ENCODE measurements at places on chromosomes 3 and 15. TPM values are rescaled to one million over a fixed set of nuclear protein-coding genes. Genes with fewer than 3 reads are reported as not detected.

DNA sequence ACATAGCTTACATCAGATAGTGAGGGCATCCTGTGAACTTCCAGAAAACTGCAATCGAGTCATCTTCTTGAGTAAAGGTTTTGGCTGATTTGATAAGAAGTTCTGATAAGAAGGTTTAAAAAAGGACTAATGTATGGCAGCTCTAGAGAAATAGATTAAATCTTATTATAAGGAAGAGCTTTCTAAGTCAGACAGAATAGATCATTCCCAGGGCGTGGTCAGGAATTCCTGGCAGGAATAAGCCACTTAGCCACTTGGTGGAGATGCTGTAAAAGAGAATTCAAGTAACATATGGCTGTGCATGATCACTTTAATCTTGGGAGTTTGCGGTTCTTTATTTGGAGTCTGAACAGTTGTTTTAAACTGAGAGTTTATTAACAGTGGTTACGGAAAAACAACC, 17.4 kb downstream of the PGBD4 start:
- H3K4me3 ChIP-seq, result no peak overlapping the region
- no peak for DNase-seq
- no peaks in the 10 kb centered on the region for H3K27me3 ChIP-seq
- H3K36me3 ChIP-seq, result no peaks in the 10 kb centered on the region
- H3K27ac ChIP-seq, result no peak overlapping the region
- H3K4me1 ChIP-seq, result no peaks in the 10 kb centered on the region

GRCh38 chr3:23099677-23100076, 103.5 kb upstream of the UBE2E2 start:
- DNase-seq, result no peak
- no peak overlapping the region for H3K27ac ChIP-seq
- no peaks in the 10 kb centered on the region for H3K4me1 ChIP-seq
- no peak overlapping the region for H3K4me3 ChIP-seq
- no peaks in the 10 kb centered on the region for H3K36me3 ChIP-seq
- H3K27me3 ChIP-seq, result no peaks in the 10 kb centered on the region

ST3GAL6 gene
- 13.6 TPM for total RNA-seq

DNA sequence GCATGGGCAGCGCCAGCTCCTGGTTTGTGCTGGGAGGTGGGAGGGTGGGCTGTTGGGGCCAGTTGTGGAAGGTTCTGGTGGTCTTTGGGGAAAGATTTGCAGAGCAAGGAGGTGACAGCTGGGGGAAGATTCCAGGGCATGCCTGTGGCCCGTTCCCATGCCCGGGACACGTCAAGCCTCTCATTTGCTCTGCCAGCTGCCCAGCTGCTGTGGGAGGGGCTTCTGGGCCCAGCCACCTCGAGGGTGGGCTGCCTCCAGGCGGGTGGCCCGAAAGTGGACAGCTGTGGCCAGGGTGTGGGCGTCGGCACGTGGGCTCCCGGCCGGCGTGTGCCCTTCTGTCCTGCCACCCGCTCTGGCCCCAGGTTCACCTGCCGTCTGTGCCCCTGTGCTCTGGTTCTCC, 17.2 kb downstream of the PLXNA1 start:
- no peak overlapping the region for H3K27ac ChIP-seq
- peaks cover 48% of the 10 kb centered on the region for H3K4me1 ChIP-seq
- no peaks in the 10 kb centered on the region for H3K27me3 ChIP-seq
- no peak overlapping the region for H3K4me3 ChIP-seq
- peaks cover 8% of the 10 kb centered on the region for H3K36me3 ChIP-seq

RAB43 gene
- total RNA-seq, result 70.6 TPM

GRCh38 chr15:73686781-73687256, 2.6 kb downstream of the CD276 start:
- no peaks in the 10 kb centered on the region for H3K36me3 ChIP-seq
- peak; percentile 37 for DNase-seq
- no peak overlapping the region for H3K4me3 ChIP-seq

- peak overlapping the region; percentile 89 for H3K27ac ChIP-seq
- no peaks in the 10 kb centered on the region for H3K27me3 ChIP-seq
- peak overlapping the region; percentile 80 for H3K4me3 ChIP-seq
- H3K4me1 ChIP-seq, result peaks cover 51% of the 10 kb centered on the region
- H3K36me3 ChIP-seq, result no peaks in the 10 kb centered on the region
Observed at GRCh38 chr3:171458071-171458863, 1.9 kb downstream of the TNIK start.

BFSP2 gene
- total RNA-seq, result not detected

DNA sequence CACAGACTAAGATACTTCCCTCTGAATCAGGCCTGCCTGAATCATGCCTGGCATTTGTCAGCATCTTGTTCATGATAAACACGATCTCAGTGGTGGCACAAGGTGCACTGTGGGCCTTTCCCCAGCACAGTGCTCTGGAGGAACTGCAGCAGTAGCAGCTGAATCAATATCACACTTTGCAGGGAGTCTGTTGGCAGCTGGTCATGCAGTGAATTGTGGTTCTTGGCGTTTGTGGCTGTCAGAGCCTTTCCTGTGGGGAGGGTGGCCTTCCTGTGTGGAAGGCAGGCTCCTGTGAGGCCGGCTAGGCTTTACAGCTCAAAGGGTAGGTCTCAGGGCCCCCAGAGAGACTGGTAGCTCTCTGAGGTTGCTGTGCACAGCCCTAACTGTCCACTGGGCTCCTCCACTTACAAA, 54.4 kb upstream of the TLE3 start:
- peak; percentile 75 for DNase-seq
- no peaks in the 10 kb centered on the region for H3K36me3 ChIP-seq
- H3K4me1 ChIP-seq, result peaks cover 49% of the 10 kb centered on the region
- H3K27ac ChIP-seq, result peak overlapping the region; percentile 40
- no peaks in the 10 kb centered on the region for H3K27me3 ChIP-seq
- no peak overlapping the region for H3K4me3 ChIP-seq

DNA sequence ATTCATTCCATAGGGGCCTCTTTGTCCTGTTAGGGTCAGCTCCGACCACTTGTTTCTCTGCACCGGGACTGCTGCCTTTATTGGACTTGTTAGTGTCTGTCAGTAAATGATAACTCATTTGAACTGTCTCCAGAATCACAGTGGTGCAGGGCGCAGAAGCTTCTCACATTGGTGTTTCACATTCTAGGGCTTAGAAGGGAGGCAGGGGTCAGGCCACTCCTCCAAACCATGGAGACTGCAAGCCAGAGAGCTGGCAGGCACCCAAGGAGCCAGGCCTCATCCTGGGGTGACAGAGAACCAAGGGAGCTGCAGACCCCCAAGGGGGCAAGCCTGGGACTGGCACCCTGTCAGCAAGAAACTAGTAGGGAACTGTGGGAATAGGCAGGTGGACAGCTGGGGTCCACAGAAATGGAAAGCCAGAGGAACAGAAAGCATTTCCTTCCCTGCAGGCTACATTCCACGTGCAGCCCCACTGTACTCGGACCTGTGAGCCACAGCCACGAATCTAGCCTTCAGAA, 49.1 kb downstream of the CCNL1 start:
- H3K27ac ChIP-seq, result no peak overlapping the region
- H3K27me3 ChIP-seq, result no peaks in the 10 kb centered on the region

DNA sequence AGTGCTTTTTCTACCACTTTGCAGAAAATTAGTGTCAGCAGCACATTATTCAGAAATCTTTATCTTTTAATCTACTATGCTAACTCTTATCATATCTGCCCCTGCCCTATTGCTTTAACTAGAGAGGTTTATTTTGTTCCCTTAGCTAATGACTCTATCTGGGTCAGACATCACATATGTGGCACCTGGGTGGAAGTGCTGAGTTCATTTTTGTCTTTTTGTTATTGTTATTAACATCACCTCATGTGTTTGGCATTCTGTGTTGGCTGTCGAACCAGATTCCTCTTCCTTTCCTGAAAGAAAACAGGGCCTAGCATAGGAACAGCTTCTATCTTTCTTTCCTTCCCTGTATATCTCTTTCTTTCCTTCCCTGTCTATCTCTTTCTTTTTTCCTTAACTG, 100.7 kb downstream of the RBMS3 start:
- no peak overlapping the region for H3K4me3 ChIP-seq
- no peaks in the 10 kb centered on the region for H3K4me1 ChIP-seq
- H3K27ac ChIP-seq, result peak overlapping the region; percentile 11

DNA sequence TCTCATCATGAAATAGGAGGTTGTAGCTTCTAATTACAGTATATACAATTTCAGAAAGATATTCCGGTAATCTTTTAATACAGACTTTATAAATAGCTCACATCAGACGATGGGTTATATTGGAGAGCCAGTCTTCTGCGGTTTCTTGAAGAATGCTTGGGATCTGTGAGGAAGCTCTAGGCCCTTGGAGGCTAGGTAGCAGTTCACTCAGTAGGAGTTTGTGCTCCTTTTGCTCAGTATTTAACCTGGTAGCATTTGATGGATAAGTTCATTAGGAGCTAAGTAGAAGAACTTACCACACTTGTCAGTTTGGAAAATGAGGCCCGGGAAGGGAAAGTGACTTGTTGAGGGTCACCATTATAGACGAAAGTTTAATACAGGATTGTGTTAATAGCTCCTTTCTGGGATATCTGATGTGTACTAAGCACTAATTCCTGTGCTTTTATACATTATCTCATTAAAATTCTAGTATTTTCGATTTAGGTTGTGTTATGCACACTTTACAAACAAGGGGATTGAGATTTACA, 2.8 kb downstream of the FNDC3B start:
- peaks cover 67% of the 10 kb centered on the region for H3K4me1 ChIP-seq
- peak overlapping the region; percentile 95 for H3K4me3 ChIP-seq
- no peaks in the 10 kb centered on the region for H3K27me3 ChIP-seq
- DNase-seq, result no peak

DNA sequence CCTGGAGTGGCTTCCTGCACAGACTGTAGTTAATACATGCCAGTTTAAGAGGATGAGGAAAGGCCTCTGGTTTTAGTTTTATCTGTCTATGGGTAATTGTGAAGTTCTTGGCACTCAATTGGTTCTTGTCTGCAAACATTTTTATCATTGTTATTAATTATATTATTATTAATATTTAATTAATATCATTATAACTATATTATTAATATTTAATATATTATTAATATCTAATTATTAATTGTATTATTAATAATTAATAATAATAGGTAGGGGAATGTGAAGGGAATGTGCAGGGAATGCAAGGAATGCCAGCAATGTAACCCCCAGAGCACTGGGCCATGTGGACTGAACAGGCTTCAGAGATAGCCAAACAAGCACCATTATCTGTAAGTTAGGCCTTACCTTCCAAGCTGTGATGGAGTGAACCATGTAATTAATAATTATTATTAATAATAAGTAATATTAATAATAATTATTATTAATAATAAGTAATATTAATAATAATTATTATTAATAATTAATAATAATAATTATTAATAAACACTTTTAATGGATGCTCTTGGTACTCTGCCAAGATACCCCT, 79.8 kb upstream of the NMNAT3 start:
- H3K4me1 ChIP-seq, result no peaks in the 10 kb centered on the region
- H3K36me3 ChIP-seq, result no peaks in the 10 kb centered on the region
- H3K27ac ChIP-seq, result no peak overlapping the region
- DNase-seq, result no peak
- no peaks in the 10 kb centered on the region for H3K27me3 ChIP-seq

DNA sequence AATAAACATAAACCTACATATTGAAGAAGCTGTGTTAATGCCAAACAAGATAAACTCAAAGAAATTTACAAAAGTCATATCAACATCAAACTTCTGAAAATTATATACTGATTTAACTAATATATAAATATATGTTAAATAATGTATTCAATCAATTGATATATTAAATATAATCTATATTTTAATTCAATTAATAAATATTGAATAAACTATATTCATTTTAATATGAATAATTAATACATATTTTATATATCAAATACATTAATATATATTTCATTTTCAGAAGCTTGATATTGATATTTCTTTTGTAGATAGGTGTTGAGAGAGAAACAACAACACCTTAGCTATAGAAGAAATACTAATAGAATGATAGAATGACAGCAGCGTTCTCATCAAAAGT, 768.1 kb downstream of the MECOM start:
- H3K27me3 ChIP-seq, result no peaks in the 10 kb centered on the region
- H3K4me1 ChIP-seq, result no peaks in the 10 kb centered on the region
- H3K27ac ChIP-seq, result no peak overlapping the region
- DNase-seq, result no peak

DNA sequence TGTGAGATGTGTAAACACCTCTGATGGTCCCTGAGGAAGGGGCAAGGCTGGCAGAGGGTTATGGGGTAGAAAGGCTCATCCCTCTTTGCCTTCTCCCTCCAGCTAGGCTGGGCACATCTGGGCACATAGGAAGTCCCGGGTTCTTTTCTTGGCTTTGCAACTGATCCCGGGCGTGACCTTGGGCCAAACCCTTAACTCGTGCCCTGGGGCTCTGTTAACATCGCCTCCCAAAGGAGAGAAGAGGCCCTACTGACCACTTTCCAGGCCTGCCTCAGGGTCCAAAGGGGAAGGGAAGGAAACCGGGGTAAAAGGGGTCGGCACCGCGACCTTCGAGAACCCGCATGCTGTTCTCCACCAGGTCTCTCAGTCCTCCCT, 549 bp downstream of the C3orf18 start:
- no peaks in the 10 kb centered on the region for H3K36me3 ChIP-seq
- H3K27ac ChIP-seq, result peak overlapping the region; percentile 92

DNA sequence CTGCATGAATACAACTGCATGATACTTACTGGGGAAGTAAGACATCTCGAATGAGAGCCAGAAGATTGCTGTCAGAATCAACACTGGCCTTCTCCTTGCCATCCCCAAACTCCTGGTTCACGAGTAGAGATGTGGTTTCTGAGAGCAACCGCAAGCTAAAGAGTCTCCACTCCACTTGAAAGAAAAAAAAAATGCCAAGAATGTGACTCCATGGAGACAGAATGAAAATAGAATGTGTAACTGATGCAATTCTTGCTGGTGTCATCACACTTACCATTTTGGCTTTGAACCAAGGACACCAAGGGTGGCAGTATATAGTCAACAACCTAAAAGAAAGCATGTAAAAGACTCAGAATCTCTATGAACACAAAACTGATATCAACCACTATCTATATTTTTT, 280.4 kb downstream of the ULK4 start:
- DNase-seq, result no peak
- peaks cover 7% of the 10 kb centered on the region for H3K4me1 ChIP-seq
- H3K4me3 ChIP-seq, result no peak overlapping the region
- no peak overlapping the region for H3K27ac ChIP-seq
- H3K36me3 ChIP-seq, result no peaks in the 10 kb centered on the region

GRCh38 chr3:153069598-153070510, 92.2 kb upstream of the RAP2B start:
- no peaks in the 10 kb centered on the region for H3K4me1 ChIP-seq
- H3K36me3 ChIP-seq, result no peaks in the 10 kb centered on the region
- DNase-seq, result no peak
